SK-N-SH treated with all-trans-retinoic acid at 6 μM for 48 hours (cell line): ENCODE measurements at places on chromosomes 4 and X.

DNA sequence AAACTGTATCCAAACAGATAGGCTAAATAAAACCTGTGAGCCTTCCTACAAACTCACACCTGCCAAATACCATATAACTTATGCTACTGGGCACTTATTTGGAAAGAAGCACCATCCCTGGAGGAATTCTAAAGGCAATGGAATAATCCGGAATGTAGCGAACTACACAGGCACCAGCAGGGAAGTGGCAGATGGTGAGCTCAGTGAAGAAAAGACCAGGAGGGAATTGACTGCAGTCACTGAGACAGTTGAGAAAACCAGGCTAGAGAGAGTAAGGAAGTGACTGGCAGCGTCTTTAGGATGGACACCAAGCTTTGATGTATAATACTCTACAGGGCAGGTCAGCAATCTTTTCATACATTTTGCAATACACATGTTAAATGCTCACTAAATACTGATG lies 16.3 kb downstream of the NDNF start:
- ATAC-seq, result no peak

DNA sequence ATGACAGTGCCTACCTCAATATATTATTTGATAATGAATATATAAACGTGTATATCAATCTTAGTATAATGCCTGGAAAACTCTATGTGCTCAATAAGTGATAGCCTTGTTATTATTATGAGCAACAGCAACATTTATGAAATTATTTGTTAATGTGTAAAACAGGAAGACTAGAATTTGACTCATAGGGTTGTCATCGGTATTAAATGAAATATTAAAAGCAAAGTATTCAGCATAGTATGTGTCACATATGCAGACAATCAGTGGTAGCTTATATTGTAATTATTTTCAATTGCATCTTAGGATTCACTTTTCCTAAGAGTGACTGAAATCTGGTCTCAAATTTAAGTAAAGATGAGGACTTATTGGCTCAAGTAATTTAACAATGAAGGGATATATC lies 24.6 kb downstream of the SPANXD start:
- ATAC-seq, result no peak

- ATAC-seq, result no peak
Measured at GRCh38 chr4:141922236-141922635, 285.9 kb downstream of the IL15 start.

DNA sequence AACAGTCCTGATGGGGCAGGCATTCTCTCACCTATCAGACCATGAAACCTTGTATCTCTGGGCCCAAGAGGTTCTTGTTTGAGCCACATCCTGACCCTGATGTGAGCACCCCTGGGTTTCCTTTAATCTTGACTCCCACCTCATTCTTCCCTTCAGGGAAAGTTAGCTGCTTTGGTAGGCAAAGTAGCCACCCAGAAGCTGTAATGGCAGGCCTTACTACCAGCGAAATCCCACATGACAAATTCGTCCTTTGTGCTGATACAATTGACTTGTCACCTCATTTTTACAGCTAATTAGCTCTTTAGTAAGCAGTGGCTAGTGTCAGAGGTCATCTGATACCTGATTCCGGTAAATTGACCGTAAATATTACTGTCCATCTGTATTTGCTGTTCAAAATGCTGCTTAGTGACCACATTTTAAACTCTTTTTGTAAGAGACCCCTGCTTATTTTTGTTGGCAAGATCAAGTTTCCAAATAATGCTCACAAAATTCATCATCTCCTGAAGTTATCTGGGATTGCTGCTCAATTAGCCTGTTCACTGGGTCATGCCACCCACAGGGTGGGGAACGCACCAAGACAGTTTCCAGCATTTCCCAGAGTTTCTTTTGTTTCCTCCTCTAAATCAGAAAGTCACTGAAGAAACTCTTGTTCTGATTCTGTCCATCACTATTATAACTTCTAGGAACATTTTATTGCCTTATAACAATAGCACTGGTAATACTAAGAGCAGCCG lies 329.7 kb downstream of the GPAT3 start:
- no peak for ATAC-seq

DNA sequence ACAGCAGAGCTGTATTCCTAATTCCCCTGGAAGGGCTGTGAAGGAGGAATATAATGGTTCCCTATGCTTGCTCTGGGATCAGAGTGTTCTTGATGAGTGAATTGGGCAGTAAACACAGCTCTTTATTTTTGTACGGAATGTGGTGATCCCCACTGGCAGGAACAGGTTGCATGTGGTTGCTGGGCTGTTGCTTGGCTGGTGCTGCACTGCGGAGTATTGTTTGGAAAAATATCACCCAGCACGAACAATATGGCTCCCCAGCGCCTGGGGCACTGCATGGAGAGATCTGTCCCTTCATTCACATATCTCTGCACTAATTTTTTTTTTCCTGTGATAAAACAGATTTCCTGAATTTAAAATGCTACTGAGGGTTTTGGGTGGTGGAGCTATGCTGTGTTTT lies 119.7 kb downstream of the MGST2 start:
- ATAC-seq, result no peak

DNA sequence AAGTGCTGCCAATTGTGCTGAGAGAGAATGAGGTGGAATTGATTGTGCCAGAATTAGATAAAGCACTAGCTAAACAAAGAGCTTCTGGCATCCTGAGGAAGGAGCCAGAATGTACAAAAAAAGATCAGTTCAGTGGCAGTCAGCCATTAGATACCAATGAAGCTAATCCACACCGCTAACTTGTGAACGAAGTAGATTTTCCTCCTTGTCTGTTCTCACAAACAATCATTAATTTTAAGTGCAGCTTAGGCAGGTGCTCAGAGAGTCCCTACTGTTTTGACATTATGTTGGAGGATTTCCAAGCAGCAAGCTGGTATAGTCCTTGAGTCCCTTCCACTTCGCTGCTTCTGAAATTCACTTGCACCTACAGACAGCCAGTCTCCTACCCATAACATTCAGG lies 617.4 kb downstream of the CENPC start:
- ATAC-seq, result no peak

DNA sequence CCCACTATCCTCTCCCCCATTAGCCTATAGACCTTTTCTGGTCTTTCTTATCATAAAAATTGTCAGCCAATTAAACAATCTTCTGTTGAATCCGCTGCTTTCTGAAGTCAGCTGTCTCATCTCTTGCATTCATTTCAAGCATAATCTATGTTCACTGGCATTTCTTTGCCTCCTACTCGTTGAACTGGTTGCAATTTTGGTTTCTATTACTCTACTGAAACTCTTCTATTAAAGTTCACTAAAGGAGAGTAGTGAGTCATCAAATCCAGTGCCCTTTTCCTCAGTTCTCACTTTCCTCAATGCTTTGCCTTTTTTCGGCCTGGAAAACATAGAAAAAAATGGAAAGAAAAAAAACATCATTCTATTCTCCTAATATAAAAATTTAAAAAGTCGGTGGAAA lies 23.9 kb upstream of the CXCL13 start:
- no peak for ATAC-seq

DNA sequence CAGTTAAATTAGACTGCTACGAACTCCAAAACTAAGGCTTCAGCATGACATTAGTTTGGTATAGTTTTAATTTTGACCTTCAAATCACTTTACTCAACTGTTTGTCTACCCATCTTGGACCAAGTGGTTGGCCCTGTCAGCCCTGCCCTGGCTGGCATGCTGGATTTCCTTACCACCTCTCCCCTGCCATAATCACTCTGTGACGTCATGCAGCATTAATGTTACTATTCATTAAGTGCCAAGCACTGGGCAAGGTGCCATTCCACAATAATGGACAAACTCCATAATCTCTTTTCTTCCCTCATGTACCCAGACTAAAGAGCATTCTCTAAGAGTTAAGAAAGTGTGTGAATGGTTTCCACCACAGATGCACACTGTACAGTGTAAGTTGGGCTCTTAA lies 277.0 kb upstream of the INTU start:
- no peak for ATAC-seq

GRCh38 chrX:12997906-12998687 lies 23.2 kb downstream of the TMSB4X start:
- ATAC-seq, result peak; percentile 49

GRCh38 chr4:10684631-10685030 lies at the start of gene CLNK:
CLNK (minus strand) TSS chr4:10684768; CDS start chr4:10667869, 16,899 bp downstream.
- ATAC-seq, result no peak

- no peak for ATAC-seq
Measured at GRCh38 chr4:78250500-78250899, 193.4 kb downstream of the FRAS1 start.

- no peak for ATAC-seq
Measured at GRCh38 chrX:95703696-95704095, 980.9 kb upstream of the DIAPH2 start.

DNA sequence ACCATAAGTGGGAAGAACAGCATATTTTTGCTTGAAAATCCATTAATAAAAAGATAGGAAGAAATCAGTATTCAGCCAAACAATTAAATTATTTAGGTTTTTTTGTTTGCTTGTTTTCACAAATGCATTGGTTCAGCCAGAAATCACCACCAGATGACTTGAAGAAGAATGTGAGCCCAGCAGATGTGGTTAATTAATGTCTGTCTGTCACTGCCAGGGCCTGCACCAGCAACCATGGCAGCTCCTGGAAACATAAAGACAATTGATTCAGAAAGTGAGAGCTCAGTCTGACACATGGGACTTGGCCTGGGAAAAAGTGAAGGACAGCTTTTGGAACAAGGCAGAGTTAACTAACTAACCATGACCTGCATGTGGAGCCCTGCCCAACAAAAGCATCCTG lies 74.0 kb downstream of the MAOB start:
- no peak for ATAC-seq
